ENCODE measurements at places on chromosomes 2 and 18.
A peak's percentile ranks its signal among the peaks of the same experiment; 100 is the strongest.

DNA sequence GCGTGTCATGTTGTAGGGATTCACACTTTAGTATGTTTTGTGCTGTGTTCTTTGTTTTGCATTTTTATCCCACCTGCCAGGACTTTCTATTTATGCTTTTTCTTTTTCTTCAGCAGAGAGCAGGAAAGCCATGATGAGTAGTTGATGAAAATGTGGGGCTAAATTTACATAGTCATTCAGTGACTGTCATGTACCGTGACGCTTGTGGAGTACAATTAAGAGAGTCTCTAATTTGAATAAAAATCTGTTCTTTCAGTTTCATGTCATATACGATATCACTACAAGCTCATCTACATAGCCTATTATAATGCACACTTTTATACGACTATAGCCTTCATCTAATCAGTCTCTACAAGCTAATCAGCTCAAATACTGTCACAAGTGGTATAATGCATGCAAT lies 112.7 kb upstream of the SPATS2L start:
- DNase-seq = no peak

GRCh38 chr2:21866316-21866715 lies 742.5 kb downstream of the TDRD15 start:
- DNase-seq = no peak

GRCh38 chr18:74473976-74474640 lies 17.0 kb upstream of the DIPK1C start:
- DNase-seq = no peak

- peak; percentile 26 for DNase-seq
Observed at GRCh38 chr18:35949903-35950627, 22.4 kb upstream of the RMP24 start.

DNA sequence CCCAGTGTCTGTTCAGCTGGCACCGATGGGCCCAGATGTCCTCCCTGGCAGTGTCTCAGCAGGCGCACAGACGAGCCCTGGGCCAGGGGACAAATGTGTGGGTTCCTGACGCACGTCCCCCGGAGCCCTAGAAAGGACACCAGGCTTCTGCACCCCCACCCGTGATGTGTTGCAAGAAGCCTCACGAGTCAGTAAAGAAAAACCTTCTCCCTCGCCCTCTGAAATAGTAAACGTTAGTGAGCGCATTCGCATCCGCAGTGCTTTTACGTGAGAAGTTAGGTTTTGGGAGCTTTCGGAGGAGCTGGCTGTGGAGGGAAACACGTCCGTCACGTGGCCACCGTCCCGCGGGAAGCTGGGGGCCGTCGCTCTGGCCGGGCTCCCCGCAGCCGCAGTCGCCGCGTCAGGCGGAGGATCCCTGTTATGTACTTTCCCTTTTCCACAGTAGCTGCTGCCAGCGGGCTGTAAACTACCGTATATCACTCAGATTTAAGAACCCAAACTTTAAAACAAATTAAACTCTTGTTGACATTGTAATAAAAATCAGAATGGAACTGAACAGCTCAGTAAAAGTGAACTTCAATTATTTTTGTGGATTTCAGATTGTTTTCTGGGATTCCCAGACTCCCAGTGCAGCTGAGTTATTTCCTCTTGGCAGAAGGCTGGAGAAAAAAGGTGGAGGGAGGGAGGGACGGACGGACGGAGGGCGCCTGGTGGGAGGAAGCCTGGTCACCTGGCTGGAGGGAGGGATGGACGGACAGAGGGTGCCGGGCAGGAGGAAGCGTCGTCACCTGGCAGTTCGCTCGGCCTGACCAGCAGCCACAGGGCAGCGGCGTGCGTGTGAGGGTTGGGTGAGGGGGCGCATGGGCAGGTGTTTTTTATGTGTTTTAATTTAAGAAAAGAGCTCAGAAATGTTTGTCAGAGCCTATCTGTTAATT lies 112.1 kb downstream of the NFATC1 start:
- no peak for DNase-seq

GRCh38 chr2:171894612-171894947 lies 536 bp upstream of the SLC25A12 start:
- DNase-seq = no peak

- DNase-seq = no peak
Observed at GRCh38 chr2:128228894-128229293, 89.8 kb downstream of the HS6ST1 start.

DNA sequence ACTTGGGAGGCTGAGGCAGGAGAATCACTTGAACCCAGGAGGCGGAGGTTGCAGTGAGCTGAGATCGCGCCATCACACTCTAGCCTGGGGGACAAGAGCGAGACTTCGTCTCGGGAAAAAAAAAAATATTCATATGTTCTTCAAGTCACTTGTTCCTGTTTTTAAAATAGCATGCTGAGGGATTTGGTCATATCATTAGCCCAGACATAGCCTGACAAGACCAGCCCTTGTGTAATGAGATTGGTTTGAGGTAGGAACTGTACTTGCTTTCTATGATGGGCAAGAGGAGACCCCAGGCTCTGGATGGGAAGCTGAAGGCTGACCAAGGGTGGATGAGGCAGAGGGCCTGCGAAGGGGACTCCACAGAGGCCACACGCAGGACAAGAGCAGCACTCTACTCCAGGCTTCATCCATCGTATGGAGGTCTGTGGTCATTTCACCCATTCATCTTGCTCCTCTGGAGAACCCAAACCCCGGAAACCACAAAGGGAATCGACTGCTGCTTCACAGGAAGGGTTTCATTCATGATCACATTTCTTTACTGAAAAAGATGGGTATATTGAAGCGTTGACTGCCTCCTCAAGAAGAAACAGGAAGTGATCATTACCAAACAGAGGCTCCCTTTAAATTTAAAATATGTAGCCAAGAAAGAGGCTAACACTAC lies 87.1 kb upstream of the ZNF397 start:
- no peak for DNase-seq

DNA sequence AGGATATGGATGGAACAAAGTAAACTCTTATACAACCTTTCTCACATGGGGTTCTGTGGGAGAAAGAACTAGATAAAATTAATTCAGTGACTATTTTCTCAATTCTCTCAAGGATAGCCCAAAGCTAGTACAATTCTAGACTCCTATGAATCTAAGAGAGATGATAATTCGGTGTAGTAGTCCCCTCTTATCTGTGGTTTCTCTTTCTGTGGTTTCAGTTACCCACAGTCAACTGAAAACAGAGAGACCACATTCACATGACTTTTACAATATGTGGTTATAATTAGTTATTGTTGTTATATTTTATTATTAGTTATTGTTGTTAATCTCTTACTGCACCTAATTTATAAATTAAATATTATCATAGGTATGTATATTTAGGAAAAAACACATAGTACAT lies 53.5 kb upstream of the C2orf15 start:
- DNase-seq = peak; percentile 62

- no peak for DNase-seq
Observed at GRCh38 chr2:10417551-10418335, 30.4 kb downstream of the ODC1 start.

DNA sequence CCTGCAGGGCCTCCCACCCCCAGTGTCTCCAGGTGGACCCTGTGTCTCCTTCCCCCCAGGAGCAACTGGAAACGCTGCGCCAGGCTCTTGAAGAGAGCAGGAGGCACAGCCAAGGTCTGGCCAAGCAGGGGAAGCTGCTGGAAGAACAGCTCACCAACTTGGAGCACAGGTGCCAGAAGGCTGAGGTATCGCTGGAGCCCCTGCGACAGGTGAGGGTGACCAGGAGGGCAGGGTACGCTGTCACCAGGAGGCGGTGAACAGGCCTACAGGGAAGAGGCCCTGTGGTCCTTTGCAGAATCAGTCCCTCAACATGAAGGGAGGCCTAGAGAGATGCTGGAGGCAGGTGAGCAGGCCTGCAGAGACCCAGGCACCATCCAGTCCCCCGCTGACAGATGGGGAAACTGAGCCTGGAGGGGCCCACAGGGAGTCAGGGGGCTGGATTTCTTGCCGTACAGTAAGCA lies 15.6 kb upstream of the SNED1 start:
- DNase-seq = no peak

DNA sequence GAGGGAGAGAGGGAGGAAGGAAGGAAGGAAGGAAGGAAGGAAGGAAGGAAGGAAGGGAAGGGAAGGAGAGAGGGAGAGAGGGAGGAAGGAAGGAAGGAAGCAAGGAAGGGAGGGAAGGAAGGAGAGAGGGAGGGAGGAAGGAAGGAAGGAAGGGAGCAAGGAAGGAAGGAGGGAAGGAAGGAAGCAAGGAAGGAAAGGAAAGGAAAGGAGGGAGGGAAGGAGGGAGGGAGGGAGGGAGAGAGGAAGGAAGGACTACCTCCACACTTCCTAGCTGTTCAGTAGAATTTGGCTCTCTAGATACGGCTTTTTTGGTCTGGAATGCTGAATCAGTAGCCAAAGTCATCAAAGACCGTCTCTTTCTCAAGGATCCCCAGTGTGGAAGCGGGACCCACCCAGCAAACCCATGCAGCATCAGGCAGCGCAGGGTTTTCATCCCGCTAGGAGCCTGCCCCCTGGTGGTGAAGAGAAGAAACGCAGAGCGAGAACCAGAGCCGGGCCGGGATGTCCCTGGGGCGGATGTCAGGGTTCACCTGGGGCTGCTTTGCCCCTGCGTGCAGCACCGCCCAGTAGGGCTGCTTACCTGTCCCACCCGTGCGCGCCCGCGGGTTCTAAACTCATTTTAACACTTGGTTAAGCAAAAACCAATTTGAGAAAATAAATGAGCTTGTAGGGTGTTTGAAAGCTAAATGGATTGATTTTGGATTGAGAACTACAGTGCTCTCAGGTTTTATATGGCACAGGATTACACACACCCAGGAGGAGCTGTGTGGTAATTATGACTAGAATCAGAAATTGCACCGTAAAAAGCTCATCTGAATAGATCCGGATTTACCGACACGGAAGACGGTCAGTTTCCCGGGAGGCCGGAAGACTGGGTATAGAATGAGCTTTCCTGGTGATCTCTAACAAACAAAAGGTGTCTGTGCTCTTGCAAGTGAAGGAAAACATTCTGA lies 48.1 kb upstream of the ARL4C start:
- DNase-seq = peak; percentile 61

GRCh38 chr2:174235680-174236079 lies 12.7 kb downstream of the OLA1 start:
- no peak for DNase-seq

DNA sequence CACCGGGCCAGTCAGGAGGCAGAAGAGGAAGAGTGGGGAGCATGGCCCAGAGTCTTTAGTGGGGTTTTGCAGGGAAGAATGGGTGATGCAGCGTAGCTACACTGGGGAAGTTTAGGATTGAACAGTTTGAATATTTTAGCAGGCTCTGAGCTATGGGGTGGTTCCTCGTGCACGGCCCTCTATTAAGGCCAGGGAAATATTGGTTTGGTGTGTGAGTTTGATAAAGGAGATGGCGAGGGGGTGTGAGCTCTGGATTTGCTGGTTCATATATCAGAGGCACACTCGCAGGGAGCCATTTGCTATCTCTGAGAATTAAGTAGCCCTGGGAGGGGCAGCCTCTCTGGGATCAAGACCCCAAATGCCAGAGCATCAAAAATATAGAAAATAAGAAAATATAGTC lies 50.1 kb downstream of the BOLA3 start:
- DNase-seq = no peak

DNA sequence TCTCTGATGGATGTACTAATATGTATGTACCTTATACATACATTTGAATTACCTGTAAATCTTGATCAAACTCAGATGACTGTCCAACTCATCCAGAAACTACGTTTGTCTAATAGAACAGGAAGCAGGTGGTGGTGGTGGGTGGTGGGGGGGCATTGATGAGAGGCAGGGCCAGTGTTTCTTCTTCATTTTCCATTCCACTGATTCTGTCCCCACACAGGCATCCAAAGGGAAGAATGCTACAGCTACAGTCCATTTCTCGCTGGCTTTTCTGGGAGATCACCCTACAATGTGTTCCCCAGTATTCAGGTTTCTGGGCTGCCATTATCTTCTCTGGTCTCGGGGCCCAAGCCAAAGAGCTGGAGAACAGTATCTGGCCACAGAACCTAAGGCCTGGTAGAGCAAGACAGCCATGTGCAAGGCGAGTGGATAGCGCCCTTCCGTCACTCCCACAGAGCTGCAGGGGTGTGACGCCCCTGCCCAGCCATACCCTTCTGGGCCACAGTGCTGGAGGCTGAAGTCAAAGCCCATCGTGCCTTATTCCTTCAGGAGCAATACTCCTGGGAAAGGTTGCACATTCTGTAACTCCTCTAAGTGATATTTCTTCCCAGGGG lies 54.5 kb downstream of the BCL11A start:
- no peak for DNase-seq

GRCh38 chr2:235543851-235544688 lies 50.2 kb downstream of the AGAP1 start:
- DNase-seq = no peak

GRCh38 chr2:60555783-60556139 lies 2.3 kb upstream of the BCL11A start:
- no peak for DNase-seq

DNA sequence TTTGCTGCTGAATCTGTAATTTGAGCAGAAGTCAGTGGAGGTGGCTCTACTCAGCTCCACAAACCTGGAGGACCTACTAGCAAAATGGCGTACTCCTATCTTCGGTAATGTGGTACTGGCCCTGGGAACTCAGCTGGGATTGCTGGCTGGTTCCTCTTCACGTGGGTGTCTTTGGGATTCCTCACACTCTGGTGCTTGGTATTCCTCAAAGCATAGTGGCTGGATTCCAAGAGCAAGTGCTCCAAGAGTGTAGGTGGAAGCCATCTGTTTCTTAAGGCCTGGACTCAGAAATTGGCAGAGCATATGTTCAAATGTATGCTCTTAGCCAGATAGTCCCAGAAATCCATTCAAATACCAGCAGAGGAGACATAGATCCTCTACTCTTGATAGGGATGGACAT lies 281.9 kb upstream of the CDH7 start:
- no peak for DNase-seq

DNA sequence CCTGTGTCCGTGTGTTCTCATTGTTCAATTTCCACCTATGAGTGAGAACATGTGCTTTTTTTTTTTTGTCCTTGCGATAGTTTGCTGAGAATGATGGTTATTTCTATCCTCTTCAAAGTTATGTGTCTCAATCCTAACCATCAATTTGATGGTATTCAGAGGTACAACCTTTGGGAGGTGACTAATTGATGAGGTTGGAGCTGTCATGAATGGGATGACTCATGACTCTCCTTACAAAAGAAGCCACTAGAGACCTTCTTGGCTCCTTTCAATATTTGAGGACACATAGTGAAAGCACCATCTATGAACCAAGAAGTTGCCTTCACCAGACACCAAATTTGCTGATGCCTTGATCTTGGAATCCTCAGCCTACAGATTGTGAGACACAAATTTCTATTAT lies 677.1 kb upstream of the DDX18 start:
- no peak for DNase-seq

DNA sequence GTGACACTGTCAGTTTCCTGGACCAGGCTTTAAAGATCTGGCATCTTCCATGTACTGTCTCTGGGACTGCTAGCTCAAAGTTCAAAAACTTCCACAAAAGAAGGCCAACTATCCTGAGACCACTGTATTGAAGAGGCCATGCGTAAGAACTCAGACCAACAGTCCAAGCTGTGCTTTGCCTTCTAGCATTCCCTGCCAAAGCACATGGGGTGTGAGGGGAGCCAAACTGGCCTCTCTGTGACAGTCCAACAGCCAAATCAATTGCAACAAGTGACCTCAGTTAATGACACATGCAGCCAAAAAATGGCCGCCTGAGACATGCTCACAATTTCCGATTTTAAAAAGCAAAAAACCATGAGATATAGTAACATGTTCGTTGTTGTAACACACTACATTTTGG lies 160.3 kb upstream of the CDH19 start:
- no peak for DNase-seq
